Tibial nerve (tissue), 4 donors: ENCODE measurements at places on chromosomes 11 and 22. TPM values are rescaled to one million over a fixed set of nuclear protein-coding genes. Genes with fewer than 3 reads are reported as not detected.

Gene SCT
- total RNA-seq = not detected

Gene FUT4
- total RNA-seq = 5.4 TPM

DNA sequence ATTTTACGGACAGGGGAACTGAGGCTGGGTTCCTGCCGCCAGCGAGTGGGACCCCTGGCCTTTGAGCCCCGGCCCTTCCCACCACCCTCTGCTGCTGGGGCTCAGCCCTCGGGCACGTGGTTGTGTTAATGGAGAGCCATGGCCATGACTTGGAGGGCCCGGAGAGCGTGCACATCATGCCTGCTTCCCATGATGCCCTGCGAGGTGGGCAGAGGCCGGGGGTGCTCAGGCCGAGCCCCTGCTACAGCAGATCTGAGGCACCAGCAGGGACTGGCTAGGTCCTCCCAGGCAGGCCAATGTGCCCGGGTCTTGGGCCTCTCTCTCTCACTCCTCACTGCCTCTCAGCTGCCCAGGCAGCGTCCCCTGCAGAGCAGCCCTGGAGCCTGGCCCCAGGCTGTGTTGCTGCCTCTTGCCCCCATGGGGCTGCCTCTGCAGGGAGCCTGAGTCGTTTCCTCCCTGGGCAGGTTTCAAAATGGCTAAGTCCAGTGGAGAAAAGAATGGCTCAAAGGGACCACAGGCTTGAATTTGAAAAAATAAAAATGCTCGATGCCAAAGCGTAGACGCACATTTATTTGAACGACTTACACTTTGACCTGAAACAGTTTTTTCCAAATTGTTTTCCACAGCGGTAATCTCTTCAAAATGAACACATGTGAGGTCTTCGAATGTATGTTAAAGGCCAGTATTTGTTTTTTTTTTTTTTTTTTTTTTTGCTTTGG, 72.6 kb upstream of the CLDN5 start:
- no peak for DNase-seq

DNA sequence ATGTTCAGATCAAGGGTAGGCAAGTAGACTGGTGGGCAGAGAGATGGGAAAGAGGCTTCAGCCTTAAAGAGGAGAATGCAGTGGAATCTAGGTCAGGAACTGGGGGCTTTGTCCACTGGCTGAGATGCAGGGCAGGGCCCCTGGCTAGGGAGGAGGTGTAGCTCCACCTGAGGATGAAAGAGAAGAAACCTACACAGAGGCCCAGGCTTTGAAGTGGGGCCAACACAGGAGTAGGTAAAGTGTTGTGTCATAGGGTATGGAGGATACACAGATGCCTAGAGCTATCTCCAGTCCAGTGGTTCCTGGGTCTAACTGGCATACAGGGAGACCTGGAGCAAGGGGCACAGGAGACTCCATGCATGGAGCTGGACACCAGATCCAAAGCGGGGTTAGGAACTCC, 73.5 kb downstream of the RASSF10 start:
- DNase-seq = no peak

DNA sequence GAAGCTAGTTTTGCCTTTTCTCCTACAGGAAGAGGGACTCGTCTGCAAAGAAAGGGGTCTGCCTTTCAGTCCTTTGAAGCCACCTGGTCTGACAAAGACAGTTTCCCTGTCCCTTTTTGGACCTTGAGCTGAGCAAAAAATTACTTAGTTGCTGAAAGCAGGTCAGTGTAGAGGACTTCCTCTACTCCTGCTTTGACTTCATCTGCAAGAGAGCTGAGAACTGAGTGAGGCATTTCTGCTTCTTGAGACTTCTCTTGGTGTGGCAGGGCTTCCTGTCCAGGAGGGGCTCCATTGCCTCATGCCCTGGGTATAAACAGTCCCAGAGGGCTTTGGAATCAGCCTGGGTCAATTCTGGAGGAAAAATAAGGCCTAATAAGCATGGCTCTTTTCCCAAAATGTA, 73.1 kb downstream of the ZNRF3 start:
- DNase-seq = no peak

- DNase-seq = no peak
Observed at GRCh38 chr11:119041821-119042514, 11.3 kb upstream of the SLC37A4 start.

Gene SLC22A12
- total RNA-seq = not detected

DNA sequence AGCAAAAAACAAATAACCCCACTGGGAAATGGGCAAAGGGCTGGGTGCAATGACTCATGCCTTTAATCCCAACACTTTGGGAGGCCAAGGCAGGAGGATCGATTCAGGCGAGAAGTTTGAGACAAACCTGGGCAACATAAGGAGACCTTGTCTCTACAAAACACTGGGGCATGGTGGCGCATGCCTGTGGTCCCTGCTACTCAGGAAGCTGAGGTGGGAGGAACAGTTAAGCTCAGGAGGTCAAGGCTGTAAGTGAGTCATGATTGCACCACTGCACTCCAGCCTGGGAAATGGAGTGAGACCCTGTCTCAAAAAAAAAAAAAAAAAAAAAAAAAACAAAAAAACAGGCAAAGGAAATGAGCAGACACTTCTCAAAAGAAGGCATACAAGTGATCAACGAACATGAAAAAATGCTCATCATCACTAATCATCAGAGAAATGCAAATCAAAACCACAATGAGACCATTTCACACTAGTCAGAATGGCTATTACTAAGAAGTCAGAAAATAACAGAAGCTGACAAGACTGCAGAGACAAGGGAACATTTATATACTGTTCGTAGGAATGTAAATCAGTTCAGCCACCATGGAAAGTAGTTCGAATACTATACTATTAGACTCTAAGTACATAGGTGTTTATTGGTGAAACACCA, 48.2 kb upstream of the SMCO4 start:
- DNase-seq = no peak

Gene OR56A1
- not detected for total RNA-seq

DNA sequence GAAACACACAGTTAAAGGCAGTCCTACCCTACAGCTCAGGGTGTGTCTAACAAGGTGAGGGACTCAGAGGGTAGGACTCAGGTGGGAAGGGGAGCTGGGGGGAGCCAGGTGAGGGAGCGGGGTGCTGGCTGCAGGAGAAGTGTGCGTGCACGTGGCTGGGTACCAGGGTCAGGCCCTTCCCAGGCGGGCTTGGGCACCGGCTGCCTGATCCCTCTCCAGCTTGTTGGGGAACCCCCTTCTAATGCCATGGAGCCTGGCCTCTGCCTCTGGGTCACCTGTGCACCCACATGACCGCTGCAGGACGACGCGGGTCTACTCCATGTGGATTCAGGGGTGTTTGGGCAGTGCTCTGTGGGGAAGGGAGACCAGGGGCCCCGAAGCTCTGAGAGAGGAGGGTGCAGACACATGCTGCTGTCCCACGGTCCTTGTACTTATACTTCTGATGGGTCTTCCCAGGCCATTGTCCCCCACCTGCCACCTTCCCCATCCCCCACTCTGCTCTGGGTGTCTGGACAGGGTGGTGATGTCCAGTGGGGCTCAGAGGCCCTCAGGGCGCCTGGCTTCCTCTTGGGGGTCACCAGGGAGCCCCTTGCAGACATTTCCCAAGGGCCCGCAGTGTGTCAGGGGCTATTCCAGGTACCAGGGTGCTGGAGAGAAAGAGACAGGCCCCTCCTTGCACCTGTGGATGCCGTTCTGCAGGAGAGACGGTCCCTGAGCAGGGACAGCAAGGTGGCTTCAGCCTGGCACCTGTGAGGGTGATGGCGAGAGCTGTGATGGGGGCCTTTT, 10.4 kb upstream of the MRGPRD start:
- DNase-seq = no peak
